Cerebellar nuclear complex (tissue), 1 donor: ENCODE measurements at places on chromosomes 2 and 18.

GRCh38 chr2:26461601-26462023 lies 16.3 kb downstream of the OTOF start:
- no peak for DNase-seq

GRCh38 chr2:61439241-61440002 lies 31.5 kb downstream of the USP34 start:
- no peak for DNase-seq

DNA sequence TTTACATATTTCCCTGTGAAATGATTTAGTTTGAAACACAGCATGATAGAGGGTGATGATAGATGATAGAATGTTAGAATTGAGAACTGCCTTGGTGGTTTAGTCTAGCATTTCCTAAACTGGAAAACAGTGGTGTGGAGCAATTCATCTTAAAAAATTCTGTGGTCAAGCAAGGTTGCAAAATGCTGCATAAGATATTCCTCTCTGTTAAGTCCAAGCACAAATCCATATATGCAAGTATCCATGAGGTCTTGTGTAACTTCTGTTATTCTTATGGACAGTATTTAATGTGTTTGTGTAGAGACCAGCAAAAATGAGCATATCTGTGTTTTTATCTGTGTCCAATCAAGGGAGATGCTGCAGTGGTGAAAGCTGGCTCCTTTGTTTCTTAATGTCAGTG lies 30.0 kb downstream of the CPS1 start:
- no peak for DNase-seq

- no peak for DNase-seq
These were observed 7.5 kb upstream of the GAREM2 start for GRCh38 chr2:26165403-26165802.

DNA sequence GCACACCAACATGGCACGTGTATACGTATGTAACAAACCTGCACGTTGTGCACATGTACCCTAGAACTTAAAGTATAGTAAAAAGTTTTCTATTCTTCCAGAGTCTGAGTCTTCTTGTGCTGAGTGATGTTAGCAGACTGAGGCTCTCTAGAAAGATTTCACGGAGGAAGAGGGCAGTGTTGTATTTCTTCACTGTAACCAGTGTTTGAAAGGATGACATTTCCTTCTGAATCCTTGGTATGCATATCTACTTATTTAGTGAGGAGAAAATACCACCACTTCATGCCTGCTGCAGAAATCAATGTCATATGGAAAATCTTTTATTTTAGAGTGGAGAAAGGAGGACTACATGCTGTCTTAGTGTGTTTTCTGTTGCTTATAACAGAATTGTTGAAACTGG lies 357.1 kb downstream of the CCDC85A start:
- DNase-seq: no peak

DNA sequence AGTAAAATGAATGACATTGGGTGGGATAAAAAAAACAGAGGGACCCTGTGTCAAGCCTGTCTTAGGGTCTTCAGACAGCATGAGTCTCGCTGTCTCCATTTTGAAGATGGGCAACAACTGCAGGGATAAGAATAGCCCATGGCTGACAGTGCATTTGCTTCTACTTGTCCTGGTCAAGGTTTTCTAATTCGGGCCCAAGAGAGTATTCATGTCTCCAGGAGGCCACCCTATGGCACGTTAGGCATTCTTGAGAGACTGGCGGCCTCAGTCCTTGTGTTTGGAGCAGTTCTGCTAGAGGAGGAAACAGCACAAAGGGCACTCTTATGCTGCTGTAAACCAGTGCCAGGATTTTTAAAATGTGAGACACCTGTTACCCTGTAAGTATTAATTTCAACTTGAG lies 9.5 kb upstream of the MYL1 start:
- DNase-seq: no peak

DNA sequence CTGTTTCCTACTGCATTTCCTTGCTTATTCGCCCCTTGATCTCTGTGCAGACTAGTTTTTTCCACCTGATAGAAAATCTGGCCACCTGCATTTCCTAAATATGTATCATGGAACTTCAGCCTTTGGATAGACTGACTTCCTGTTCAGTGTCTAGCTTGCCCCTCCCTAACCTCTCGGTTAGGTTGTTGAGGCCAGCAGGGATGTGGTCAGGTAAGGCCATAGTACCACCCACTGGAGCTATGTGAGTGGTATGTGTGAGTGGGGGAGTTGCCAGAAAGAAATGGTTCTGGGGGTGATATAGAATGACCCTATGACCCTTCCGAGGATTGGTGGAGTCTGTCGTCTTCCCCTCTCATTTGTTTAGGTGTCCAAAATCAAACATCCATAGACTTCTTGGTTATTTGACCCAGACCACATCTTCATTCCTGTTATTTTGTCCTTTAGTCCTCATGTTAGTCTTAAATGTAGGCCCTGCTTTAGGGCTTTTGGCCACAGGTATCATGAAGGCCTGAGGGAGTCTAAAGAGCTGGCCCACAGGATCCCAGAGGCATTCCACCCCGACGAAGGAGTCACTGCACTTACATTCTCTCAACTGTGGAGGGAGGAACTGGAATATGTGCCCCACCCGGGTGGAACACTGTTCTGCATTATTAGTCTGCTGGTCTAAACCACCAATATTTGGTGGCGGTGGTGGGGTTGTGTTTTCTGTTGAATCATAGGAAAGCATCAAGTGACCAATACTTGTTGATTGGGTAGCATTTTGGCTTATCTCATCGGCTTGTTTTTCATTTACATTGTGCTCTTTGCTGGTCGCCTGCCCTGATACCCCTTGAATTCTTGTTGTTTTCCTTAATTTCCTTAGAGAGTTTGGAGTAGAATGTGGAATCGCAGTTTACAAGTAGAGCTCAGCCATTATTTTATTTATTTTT lies 21.9 kb downstream of the CAB39 start:
- DNase-seq: no peak

DNA sequence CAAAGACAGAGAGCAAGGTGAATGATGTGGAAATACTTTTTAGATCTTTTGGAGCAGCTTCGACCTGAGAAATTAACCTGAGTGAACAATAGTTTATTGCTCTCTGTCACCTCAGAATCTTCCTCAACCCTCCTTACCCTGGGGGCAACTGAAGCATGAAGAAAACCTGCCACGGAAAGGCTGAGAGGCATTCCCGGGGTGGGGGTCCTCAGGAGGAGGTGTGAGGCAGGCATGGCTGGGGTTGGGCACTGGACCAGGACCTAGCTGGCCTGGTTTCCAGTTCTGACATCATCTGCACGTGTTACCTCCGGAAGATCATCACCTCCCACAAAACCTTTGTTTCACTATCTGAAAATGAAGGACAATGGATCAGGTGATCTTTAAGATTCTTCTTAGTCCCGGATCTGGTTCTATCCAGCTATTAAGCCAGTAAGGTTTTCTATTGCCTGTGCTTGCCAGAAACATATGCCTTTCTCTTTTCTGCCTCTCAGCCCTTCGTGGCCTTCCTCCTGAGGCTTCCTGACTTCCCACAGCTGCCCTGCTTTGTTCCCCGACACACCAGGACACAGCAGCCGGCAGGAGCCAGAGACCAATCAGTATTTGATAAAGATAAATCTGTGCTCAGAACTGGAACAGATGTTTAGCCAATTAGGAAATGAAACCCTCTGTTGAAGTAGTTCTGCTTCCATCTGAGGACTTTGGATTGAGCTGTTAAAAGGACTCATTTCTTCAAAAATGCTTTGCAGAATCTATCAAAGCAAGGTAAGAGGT lies 232.5 kb downstream of the TDRD15 start:
- no peak for DNase-seq

DNA sequence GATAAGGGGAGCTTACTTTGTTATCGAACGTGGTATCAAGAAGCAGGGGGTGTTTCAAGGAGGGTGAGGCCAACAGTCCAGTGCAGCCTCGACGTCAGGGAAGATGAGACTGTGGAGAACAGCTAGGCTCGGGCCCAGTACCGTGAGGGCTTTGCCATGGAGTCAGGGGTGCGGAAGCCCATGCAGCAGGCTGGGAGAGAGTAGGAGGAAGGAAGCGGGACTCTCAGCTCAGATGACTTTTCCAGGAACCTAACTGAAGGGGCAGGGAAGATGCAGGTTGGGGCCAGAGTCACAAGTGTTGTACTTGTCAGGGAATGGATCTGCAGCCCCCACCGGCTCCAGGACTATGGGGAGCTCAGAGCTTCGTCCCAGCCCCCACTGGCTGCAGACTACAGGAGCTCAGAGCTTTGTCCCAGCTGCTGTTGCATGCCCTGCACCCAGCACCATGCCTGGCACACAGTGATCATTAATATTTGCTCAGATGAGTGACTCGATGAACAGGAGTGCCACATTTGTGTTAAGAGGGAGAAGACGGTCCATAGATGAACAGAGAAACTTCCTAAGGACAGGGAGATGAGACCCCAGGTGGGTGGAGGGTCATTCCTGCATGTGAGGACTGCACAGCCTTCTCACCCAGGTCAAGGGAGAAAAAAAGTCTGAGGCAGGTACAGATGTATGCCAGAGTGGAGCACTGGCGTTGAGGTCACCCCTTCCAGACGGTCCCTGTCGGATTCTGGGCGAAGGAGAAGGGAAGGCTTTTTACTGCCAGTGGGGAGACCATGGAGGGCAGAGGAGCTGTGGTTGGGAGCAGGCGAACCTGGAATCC lies 36.4 kb downstream of the PTGR3 start:
- DNase-seq: no peak

- no peak for DNase-seq
These were observed 497.2 kb downstream of the THSD7B start for GRCh38 chr2:137262594-137262993.

GRCh38 chr2:235270956-235271355 lies 222.9 kb upstream of the AGAP1 start:
- no peak for DNase-seq
